ENCODE measurements at places on chromosomes 2 and 18. TPM values are rescaled to one million over a fixed set of nuclear protein-coding genes. Genes with fewer than 3 reads are reported as not detected.

DNA sequence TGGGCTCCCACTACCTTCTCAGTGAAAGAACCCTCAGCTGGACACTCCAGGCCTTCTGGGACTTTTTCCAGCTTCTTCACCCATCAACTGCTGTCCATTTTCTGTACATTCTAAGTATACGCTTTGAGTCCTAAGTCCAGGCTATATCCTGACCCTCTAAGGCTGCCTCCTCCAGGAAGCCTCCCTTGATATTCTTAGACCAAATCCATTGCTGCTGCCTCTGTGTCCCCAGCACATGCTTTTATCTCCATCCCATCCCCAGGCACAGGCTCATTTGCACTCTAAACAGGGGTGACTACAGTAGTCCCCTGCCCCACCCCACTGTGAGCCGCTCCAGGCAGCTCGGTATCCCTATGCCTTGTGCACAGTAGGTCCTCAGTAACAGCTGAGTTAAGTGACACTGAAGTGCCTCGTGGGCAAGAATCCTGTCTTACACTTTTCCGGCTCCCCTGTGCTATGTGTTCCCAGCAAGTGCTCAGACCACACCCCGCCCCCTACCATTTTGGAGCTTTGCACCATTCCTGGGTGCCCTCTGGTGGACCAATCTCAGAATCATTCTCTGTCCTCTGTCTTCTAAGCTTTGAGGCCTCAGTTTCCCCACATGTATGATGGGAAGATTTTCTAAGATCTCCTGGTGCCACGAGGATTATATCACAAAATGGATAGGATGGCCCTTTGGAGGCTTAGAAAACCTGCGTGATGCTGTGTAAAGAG lies 34.9 kb downstream of the EMX1 start:
- no peak for DNase-seq

DNA sequence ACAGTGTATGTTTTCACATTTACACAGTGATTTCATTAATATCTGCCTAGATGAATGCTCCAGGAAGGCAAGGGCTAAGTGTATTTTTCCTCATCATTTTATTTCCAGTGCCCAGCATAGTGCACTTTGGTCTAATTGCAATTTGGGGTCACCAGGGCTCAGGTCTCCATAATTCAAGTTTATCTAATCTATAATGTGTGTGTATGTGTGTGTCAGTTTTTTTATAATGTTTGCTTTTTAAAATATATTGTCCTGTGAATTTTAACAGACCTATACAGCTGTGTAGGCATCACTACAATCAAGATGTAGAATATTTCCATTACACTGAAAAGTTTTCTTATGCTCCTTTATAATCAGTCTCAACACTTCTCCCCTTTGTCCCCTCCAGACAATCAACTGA lies 620.4 kb downstream of the STK39 start:
- no peak for DNase-seq

GRCh38 chr18:12278741-12279682 lies 24.9 kb downstream of the CIDEA start:
- no peak for DNase-seq

GRCh38 chr2:6578416-6578815 lies 287.3 kb downstream of the CMPK2 start:
- no peak for DNase-seq

- no peak for DNase-seq
These were observed 421.0 kb downstream of the ZNF521 start for GRCh38 chr18:24930971-24931370.

Gene RGPD3
- total RNA-seq: 0.27 TPM

DNA sequence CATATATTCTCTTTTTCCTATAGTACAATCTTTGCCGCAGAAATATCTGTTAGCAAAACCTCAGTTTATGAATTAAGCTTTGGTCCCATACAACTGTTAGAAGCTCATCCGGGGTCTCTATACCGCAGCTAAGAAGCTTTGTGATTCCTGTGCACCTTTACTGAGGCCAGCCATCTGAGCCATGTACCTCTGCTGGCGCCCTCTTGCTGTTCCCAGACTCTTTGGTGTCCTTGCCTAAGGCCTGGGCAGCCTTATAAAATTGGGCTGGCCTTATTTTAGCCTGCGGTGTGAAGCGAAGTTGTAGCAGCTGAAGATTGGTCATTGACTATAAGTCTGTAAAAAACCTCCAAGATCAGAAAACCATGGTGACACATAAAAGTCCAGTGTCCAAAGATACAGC lies 1135.1 kb upstream of the CHAC2 start:
- no peak for DNase-seq

Gene TXNDC2
- not detected for total RNA-seq

Gene SCTR
- not detected for total RNA-seq

GRCh38 chr2:198168651-198169050 lies 364.3 kb downstream of the PLCL1 start:
- DNase-seq: no peak

DNA sequence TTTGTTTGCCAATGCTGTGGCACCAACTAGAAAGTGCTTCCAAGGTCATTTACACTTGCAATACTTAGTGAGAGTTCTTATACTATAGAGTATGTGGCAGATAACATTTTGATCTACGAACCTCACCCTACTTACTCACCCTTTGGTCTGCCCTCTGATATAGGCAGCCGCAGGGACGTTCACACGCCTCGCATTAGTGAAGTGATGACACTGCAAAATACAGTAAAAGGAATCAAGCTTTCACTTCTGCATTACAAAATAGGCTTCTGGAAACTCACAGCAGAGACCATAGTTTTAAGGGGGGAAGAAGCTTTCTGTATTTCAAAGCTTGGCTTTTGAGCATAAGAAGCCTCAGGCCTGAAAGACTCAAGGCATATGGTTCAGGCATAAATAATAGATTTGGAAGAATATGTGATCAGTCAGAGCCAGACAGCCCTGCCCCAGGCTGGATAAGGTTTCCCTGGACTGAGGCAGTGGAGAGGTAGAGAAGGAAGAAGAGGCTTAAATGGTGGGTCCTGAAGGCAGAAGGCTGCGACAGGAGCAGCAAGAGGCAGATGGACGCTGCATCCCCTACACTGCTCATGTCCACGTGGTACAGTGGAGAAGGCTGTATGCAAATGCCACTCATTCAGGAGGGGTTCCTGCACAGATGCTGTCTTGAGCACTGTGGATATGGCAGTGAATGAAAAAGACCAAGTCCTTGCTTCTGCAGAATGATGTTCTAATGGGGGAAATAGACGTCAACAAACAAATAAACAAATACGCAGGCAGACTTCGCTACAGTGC lies 63.1 kb downstream of the FECH start:
- DNase-seq: peak; percentile 64

GRCh38 chr2:97664636-97664970 lies 759 bp upstream of the ACTR1B start:
- DNase-seq: no peak

DNA sequence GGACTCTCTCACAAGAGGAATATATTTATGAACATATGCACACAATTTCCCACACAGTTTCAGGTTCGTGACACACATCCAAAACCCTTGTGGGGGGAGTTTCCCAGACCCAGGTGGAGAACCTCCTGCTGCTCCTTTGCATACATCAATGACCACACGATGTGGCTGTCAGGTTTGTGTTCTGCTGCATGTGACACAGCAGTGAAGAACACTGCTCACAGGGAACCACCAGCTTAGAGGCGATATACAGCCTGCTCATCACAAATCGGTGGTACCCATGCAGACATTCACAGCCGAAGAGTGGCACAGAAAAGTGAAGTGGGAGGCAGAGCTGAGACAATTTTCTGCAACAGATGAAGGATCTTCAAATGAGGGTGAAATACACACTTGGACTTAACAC lies 175.6 kb upstream of the ZFP36L2 start:
- DNase-seq: no peak

- DNase-seq: no peak
These were observed 6.7 kb downstream of the TMBIM1 start for GRCh38 chr2:218285604-218286003.

DNA sequence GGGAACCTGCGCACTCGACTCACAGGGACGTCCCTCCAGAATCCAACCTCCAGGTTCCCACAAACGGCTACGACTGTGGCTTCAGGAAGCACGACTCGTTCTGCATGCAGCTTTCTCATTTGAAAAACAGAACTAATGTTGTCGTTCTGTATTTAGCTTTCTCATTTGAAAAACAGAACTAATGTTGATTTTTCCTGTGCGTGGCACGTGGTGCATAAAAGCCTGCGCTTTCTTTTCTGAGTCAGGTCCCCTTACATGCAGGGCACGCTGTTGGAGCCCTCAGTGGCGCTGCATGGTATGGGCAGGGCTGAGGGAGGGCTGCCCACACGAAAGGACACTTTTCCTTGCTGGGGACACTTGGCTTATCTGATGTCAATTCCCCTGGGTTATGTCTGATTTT lies 124.3 kb downstream of the TMEM18 start:
- DNase-seq: peak; percentile 10

Gene ANKRD62
- not detected for total RNA-seq

Gene KCNG2
- 14.8 TPM for total RNA-seq

GRCh38 chr2:152278526-152278925 lies 56.4 kb upstream of the FMNL2 start:
- DNase-seq: no peak

Measured in hematopoietic multipotent progenitor cell (in vitro differentiated cells).